Pulmonary artery endothelial cell (primary cell): ENCODE measurements at places on chromosomes 6 and 20.

DNA sequence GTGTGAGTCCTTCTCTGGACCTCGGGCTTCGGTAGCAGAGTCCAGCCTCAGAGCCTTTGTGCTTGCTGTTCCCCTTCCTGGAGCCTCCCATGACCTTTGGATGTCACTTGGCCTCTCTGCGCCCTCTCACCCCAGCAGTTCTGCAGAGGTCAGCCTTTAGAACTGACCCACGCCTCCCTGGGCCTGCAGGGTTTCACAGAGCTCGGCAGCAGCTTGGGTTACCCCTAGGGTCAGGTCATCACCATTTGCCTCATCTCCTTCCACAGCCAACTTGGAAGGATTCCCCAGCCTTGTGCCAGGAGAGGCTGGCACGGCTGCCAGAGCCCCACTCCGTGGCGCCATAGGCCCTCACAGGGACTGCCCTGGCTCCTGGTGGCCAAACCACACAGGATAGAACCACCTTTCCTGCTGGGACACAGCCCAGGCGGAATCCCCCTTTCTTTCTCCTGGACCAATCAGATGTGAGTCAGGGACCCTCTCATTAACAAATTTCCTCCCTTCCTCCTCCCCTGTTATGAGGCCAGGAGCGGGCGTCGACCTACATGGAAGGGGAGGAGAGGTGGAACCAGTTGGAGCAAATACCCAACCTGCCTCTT is 13.9 kb upstream of the SIRPA start:
- DNase-seq, result no peak

DNA sequence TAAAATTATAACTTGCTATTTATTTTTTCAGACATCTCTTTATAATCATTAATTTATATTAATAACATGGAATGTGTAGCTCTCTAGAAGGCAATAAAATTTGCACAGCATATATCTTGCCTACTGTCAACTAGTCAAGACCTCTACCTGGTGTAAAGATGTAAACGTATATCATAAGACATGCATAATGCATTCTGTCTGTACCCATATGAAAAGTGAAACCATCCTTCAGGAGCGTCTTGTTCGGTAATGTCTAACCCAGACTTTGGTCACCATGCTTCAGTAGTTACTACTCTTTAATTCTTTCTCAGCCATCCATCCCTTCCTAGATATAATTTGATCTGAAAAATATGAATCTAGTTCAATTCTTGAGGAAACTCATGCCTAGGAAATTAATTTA is 21.0 kb downstream of the CEP43 start:
- no peak for DNase-seq

DNA sequence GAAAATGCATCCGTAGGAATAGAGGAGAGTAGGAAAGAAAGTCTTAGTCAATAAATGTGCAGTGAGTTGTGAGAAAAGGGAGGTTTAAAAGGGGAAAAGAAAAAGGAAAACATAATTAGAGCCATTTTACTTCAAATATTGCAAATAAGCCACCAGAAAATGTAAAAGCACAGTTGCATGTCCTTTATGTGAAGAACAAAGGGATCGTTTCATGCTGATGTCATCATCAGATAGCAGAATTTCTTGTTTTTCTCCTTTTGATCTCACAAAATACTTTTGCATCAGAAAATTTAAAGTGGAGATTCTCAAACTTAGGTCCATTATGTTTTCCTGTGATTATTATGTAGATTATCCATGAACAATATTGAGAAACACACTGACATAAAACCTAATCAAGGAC is 166.7 kb downstream of the HAO1 start:
- DNase-seq, result no peak

DNA sequence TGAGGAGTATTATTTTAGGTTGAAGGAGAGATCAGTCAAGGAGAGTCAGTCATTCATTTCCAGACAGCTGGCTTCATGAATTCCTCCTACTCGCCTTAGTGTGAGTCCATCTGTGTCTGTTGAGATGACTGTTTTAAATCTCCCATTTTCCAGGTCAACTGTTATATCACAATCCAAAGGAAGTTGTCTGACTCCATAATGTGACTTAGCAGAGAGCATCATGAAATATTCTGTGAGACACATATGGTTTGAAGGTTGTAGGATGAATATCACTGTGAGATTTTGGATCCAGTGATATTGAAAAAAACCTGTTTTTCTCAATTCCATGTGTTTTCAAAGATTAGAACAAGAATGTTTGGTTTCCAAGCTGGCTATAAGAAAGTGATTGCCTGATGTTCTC is 530.2 kb upstream of the MAN1A1 start:
- no peak for DNase-seq
